Keratinocyte (primary cell): ENCODE measurements at places on chromosomes 5 and 9.

DNA sequence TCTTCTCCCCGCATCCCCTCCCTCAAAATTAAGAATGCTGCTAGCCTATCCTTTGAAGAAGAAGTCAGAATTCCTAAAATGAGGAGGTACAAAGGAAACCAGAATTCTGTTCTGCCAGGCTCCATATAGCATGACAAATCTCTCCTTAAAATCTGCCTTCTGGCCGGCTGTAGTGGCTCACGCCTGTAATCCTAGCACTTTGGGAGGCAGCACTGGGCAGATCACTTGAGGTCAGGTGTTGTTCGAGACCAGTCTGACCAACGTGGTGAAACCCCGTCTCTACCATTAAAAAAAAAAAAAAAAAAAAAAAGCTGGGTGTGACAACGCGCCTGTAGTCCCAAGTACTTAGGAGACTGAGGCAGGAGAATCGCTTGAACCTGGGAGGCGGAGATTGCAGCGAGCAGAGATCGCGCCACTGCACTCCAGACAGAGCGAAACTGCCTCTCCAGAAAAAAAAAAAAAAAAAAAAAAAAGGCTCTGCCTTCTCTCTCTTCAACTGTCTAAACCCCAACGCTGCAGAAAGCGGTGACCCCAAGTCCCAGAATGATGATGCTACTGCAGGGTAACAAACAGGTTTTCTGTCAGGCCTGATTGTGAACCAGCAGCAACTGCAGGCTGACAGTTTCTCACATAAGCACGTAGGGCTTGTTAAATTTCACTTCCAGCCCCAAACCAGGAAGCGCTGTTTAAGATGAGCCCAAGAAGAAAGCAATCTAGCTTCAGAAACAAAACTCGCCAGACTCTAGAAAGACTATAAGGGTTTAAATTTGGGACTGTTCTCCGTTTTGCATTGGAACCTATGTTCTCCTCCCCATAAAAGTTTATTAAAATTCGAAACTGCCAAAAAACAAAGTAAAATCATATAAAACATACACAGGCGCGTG, 963 bp upstream of the CAST start:
- DNase-seq, result no peak

DNA sequence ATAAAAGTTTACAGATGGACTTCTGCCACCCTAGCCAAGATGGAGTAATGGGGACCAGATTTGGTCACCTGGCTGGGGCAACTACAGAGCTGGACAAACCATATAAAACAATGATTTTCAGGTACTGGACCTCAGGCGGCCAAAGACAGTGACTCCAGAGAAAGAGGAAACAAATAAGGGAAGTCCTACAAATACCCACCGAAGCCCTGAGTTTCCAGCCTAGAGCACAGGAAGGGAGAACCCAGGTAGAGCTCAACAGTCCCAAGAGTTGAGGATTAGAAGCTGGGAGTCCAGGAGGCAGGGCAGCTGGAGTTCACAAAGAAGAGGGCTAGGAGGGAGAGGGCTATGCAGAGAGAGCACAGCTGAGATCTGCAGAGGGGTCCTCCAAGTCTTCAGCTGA, 106.7 kb upstream of the NR5A1 start:
- no peak for DNase-seq

- no peak for DNase-seq
Observed at GRCh38 chr9:12604164-12604821, 88.9 kb upstream of the TYRP1 start.

DNA sequence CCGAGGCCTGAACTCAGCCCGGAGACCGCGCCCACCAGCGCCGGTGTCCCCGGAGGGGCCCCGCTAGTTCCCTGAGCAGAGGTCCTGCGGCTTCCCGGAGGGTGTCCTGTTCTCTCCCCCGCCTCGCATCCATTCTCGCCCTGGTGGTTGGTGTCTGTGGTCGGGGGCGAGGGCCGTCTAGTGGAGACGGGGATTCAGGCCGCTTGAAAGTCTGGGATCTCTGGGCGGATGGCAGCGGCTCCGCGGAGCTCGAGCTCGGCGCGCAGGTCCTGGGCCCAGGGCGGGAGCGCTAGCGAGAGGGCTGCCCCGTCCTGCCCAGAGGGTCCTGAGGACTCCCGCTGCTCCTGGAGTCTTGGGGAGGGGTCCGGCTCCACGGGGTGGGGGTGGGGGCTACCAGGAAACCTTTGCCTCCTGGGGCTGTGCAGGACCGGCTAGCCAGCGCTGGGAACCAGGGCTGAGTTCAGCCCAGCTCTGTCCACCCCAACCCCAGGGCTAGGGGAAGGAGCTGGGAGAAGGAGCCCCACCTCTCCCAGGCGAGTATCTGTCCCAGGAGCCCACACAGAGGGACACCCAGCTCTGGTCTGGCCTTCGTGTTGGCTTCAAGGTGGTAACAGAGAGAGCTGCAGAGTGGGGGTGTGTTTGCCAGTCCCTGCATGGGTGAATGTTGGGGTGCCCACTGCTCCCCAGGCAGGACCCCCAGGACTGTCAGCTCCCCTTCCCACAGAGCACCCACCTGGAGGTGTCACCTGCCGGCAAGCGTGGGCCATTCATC, 4.0 kb downstream of the TOR4A start:
- DNase-seq, result no peak

DNA sequence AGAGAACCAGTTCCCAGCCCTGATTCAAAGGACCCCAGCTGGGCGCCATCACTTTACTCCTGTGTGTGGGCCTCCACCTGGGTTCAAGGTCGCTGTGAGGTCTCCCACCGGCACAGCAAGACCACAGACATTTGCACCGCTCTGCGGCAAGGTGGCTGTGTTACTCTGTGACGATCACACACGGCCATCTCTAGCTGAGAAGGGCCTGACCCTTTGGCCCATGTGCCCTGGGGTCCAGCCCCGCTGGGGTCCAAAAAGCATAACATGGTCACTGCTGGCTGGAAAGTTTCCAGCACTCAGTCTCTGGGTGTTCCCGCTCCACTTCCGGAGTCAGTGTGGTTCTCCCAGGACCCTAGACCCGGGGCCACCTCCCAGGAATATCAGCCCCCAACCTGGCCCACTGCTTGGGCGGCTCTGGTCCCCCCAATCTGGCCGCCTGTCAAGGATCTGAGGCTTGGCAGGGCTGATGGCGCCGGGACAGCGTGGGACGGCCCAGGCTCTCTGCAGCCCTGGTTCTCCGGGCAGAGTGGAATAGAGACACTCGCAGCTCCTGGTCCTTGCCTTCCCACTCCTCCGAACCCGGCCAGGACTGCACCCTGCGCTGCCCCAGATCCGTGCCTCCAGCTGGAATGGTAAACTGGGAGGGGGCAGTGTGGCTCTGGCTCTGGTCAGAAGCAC, 3.9 kb upstream of the LMX1B start:
- no peak for DNase-seq

- DNase-seq, result no peak
Observed at GRCh38 chr5:40600383-40600782, 79.3 kb upstream of the PTGER4 start.

DNA sequence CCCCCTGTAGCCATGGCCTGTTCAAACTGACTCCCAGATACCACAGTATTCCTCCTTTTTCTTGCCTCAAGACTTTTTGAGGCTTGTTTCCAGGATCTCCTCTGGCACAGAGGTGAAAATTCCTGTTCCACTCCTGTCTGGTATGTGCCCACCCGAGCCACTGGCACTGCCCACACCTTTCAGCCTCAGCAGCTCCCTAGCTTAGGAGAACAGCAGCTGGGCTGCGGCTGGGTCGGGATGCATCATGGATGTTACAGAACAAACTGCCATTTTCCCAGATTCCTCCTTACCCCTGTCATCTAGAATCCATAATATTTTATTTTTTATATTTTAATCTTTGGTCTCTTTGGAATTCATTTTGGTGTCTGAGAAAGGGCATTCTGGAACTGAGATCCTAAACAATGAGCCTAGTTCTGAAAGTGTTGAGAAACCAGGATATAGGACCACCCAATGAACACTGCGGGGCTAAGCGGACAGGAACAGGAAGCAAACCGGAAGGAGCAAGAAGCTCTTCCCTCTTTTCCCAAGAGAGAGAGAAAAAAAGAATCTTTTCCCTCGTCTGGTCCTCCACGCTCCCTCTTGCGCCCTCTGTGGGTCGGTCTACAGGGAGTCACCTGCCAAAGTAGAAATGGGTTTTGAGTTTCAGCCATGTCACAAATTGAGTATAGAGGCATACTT, 12.5 kb downstream of the OR2S2 start:
- DNase-seq, result peak; percentile 45

DNA sequence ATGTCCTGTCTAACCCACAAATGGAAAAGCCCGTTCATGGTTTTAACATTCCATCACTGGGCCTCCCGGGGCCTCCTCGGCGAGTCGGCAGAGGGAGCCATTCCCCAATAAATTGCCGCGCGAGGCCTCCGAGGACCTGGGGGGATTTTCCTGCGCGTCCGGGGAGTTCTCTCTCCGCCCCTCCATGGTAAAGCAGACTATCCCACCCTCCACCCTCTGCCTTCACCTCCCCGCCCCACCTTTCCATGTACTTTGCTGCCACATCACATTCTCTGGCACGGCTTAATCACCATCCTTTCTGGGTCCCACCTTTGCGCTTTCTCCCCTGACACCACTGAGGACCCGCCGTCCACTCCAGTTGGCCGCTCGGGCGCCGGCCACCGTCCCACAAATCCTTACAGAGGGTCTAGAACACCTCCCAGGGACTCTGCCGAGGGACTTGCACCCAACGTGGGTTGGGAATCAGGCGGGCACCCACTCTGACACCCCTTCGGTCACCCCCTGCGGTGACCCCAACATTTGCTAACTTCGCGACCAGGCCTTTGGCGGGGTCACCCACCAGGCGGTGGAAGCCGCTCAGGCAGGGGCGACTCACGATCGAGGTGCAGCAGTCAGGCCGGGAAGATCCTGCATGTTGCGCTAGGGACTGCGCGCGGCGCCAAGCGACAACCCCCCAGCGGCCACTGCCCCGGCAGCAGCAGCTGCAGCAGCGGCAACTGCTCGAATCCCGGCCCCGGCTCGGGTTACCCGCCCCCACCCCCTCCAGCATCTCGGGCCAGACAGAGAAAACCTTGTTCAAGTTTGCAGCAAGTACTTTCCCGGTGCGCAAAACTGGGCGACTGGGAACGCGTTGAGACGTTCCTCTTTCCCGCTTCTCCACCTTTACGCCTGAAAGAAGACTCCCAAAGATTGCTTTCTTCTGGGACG, at the start of gene MEGF10:
TSS of gene MEGF10 (plus strand) at position 778 of the 927 bp plus-strand sequence. CDS start 40,513 bp downstream, outside the sequence.
- DNase-seq, result no peak

DNA sequence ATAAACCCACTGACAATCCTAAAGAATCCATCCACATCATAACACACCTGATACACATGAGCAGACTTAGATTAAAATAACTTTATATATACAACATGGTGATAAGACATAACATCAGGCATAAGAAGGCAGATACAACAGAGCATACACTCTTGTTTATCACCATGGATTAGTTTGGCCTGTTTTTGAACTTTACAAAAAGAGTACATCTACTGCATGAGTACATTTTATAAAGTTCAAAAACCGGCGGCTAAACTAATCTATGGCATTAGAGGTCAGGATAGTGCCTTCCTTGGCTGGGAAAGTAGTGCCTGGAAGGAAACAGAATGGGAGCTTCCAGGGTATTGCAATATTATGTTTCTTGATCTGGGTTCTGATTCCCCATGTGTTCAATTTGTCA, 15.1 kb downstream of the RICTOR start:
- no peak for DNase-seq

DNA sequence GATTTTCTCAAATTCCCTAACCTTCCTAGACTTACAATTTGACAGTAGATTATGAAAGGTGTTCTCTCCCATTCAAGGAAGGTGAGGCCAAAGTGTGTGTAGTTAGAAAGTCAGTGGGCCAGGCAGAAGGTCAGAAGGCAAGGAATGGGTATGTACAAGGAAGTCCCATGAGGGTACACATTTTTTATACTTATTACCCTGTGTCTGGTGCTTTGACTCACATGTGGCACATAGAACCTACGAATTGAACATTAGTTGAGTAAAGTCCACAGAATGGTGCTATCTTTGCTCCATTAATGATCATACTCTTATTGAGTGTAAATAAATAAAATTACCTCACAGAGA, 55.4 kb downstream of the IQGAP2 start:
- no peak for DNase-seq

- DNase-seq, result no peak
Observed at GRCh38 chr5:82863266-82863665, 213.9 kb downstream of the TMEM167A start.

GRCh38 chr5:86447362-86447761, 170.4 kb upstream of the COX7C start:
- DNase-seq, result no peak

DNA sequence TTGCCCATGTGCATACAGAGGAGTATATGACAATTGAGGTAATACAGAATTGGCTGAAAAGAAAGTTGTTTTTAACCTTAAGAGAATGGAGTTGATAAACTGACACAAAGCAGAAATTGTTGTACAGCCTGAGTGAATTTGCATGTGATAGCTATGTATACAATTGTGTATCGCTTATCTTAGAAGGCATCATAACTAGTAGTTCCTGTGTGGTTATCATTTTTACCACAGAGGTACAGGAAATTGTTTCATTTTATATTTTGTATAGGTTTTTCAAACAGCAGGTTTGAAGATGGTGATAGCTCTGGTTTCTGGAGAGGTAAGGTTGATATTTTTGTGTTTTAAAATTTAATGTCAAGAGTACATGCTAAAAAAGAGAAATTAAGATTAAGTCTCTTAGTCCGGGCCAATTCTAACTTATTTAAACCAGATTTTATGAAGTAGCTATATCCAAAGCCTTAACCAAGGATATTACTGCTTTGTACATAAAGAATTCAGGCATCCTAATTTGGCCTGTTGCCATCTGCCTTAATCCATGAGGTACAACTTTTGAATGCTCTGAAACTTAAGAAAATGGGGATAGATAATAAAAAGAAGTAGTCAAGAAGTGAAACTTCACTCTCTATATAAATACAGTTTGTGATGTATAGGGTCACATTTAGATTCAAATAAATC, 26.0 kb downstream of the DDX4 start:
- no peak for DNase-seq

DNA sequence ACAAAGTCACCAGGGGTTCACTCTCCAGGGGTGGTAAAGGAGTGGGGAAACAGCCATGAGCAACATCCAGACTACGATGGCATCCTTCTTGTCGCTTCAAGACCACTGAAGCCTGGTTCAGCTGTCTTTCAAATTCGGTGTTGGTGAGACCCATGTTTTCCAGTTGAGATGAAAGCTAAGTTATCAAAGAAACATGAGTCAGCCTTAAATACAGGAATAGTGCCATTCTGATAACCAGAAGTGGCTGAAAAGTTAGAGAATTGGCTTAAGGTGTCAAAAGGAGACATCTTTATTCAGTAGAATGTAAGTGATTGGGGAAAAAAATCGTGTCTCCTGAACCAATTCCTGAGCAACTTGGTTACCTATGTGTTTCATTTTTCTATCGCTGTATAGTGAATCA, 7.0 kb upstream of the CARD19 start:
- DNase-seq, result no peak

GRCh38 chr5:15008476-15008875, 136.9 kb upstream of the ANKH start:
- DNase-seq, result peak; percentile 75

DNA sequence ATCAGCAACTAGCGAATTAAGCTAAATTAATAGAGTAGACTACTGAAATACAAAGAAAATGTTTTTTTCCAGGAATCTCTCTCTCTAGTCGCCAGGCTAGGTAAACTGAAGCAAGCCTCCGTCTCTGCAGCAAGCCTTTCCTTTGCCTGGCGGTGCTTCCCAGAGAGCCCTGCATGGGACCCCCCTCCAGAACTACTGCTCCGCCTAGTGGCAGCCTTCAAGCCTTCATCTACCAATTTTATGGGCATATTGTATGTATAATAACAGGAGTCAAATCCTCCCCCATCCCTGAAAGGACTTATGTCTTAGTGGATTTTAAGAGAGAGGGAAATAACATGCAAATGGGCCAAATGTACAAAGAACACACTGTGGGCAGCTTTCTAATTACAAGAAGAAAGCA, 241.9 kb downstream of the SAXO1 start:
- DNase-seq, result no peak
